Left hindlimb (tissue), 1 donor: ENCODE measurements at places on chromosomes 7 and 10.

DNA sequence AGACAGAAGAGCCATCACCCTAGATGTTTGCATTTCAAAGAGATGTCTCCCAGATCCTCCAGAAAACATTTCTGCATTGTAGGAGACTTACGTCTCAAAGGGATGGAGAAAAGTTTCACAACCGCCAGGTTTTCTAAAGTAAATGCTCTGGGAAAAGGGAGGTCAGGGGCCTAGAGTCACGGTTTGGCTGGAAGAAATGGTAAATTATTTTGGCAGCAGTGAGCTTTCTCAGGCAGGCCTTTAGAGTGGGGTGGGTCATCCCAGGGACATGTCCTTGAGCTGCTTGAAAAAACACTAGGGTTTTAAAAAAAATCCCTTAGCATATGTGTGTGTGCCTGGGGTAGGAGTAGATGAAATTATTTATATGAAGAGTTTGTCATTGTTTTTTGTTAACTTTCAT, 728.8 kb downstream of the TYW1 start:
- DNase-seq, result no peak

DNA sequence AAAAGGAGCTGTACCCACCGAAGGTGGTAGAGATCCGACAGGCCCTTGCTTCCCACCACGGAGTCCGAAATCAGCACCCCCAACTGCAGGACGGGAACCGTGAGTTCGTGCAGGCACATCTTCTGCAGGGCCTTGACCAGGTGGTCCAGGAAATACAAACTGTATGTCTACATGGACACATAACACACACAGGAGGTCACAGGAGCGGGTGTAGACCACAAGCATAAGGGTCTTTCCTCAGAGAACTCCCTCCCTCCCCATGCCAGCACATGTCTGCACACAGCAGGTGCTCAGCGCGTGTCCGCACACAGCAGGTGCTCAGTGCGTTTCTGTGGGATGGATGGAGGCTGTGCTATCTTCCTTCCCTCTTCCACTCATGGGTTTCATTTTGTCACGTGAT, 69.7 kb downstream of the CFAP46 start:
- DNase-seq, result no peak

- DNase-seq, result no peak
These were observed 27.0 kb downstream of the SNX13 start for GRCh38 chr7:17913250-17913649.

GRCh38 chr7:138900035-138900828, 81.0 kb downstream of the KIAA1549 start:
- no peak for DNase-seq

GRCh38 chr7:108086546-108086945, 43.6 kb downstream of the LAMB4 start:
- DNase-seq, result no peak

DNA sequence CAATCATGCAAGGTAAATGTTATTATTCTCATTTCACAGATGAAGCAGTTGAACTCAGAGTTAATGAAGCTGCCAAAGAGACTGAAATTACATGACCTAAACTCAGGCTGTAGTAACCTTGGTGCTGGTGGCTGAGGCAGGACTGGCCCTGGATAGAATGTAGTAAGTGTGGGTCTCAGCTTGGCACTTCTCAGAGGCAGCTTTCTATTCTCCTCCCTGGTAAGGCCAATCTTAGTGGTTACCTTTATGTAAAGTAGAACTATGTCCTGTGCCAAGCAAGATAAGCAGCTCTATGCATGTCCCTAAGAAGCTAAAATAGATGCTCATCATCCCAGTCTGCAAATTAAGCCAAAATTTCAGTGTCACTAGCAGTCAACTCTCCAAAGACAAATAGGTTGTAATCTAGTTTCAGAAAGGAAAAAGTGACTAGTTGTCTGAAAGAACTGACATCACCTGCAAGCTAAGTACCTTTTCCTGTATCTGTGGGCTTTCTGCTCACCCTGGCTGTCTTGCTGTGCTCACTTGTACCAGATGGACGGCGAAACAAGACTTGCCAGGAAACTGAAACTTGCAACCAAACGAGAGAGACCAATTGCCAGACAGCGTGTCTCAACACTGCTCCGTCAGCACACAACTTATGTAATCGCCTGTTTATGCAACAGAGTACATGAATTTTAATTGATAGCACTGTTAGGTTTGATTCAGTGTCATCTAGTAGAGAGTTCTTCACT, 43.7 kb downstream of the CH25H start:
- no peak for DNase-seq

DNA sequence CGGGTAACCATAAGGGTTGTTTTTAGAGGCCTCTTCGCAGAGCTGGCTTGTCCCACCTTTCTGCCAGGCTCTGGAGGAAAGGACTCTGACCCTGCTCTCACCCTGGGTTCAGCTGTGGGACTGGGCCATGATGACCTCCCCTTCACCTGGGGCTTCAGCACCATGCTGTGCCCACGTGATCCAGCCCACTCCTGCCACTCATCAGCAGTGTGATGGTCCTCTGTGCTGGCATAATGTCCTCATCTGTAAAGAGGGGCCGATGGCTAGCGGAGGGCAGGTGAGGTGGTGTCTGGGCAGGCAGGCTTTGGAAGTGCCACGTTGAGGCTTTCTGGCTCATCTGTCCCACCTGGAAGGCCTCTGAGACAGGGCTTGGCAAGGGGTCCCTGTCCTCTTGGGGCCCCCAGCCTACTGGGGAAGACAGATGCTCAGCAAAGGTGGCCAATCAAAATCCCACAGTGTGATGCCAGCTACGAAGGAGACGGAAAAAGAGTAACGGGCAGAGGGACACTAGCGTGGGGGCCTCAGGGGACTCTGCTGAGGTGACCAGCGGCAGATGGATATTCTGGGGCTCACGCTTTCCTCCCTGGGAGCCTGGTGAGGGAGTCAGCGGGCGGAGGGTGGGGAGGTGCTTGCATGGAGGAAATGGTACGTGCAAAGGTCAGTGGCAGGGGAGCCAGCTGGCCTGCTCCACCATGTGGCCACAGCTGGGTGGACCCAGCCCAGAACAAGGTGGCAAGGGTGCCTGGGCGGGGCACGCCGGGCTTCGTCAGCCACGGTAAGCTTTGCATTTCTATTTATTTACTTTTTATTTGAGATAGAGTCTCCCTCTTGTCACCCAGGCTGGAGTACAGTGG, 5.4 kb downstream of the LRWD1 start:
- DNase-seq, result no peak
